ENCODE measurements at places on chromosomes 5 and 9.
A peak's percentile ranks its signal among the peaks of the same experiment; 100 is the strongest.

GRCh38 chr5:55924744-55925143 is 70.0 kb downstream of the IL6ST start:
- DNase-seq: no peak

DNA sequence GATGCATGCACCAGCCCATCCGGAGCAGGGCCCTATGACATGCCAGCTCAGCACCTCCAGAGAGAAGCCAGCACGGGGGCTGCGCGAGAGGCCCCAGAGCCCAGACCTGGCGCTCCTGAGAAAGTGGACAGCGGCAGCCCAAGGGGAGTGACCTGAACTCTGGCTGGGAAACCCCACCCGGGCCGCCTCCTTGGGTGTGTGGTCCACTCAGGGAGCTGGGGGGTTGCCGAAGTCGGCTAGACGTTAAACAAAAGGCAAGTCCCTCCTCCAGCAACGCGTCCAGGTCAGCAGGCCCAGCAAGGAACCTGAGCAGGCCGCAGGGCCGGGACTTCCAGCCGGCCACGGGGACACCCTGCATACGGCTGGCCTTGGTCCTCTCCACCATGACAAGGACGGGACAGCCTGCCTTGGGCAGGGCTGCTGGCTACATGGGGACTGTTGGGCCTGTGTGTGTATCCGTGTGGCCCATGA is 35.7 kb downstream of the NACC2 start:
- DNase-seq: no peak

GRCh38 chr9:92965759-92966517 is 18.6 kb downstream of the FGD3 start:
- DNase-seq: no peak

GRCh38 chr5:72885824-72886223 is 69.4 kb downstream of the TNPO1 start:
- DNase-seq: no peak

DNA sequence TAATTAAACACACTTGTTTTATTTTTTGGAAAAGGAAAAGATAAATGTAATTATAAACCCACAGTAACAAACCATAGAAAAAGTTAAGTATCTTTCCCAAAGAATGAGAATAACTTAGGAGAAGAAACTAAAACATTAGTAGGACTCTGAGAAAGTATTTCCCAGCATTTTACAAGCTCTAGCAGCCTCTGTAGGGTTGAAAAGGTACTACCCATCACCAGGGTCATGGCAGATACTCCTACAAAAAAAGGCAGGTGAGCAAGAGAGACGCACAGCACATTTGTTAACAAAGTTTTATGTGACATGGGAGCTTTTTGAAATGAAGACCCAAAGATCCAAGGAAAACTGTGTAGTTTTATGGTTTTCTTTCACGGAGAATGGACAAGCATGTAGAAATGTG is 77.7 kb upstream of the FAM169A start:
- DNase-seq: peak; percentile 22

- no peak for DNase-seq
Observed at GRCh38 chr5:41869151-41869723, 988 bp downstream of the OXCT1 start.

GRCh38 chr9:98380065-98380681 is 124.7 kb upstream of the TBC1D2 start:
- DNase-seq: no peak

DNA sequence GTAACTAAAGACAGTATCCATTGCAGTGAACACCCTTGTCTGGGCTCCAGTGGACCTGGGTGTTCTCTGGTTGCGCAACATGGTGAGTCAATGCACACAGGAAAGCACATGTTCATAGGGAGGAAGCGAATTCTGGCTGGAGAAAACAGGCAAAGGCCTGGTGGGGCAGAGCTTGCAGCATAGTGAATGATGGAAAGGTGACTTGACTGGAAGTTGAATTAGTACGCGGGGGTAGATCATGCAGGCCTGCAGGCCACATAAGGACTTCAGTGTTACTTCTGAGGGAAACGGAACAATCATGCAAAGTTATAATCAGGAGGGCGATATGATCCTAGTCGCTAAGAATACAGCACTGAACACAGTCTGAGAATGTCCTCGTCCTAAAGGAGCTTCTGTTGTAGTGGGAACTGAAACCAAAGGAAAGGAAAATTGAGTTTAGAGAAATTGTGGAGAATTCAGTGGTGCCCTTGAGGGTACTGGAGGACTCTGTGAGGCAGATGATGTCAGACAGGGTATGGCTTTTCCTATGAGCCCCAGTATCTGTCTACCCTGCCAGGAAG is 71.9 kb upstream of the RANBP3L start:
- peak; percentile 35 for DNase-seq

DNA sequence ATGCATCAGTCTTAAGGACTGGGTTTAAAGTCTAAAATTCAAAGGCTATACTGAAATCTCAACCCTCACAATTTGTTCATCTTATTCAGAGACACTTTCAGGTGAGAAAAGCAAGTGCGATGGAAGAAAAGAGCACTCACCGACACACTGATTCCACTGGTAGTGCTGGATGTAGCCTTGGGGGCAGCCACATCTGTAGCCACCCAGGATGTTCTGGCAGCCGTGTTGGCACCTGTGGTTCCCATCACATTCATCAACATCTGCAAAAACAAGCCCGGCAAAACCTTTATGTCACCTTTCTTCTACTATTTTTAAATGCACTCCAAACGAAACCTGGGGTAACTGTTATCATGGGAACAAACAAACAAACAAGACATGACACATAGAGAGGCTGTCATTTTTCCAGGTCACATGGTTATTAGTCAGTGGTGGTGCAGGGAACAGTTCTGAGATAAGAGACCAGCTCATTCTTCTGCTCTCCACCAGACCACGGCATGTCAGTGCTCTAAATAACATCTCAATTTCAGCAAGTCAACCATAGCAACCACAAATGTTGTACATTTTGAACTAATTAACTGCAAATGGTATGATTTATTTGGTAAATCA is 188.4 kb downstream of the SLC12A2 start:
- peak; percentile 69 for DNase-seq

DNA sequence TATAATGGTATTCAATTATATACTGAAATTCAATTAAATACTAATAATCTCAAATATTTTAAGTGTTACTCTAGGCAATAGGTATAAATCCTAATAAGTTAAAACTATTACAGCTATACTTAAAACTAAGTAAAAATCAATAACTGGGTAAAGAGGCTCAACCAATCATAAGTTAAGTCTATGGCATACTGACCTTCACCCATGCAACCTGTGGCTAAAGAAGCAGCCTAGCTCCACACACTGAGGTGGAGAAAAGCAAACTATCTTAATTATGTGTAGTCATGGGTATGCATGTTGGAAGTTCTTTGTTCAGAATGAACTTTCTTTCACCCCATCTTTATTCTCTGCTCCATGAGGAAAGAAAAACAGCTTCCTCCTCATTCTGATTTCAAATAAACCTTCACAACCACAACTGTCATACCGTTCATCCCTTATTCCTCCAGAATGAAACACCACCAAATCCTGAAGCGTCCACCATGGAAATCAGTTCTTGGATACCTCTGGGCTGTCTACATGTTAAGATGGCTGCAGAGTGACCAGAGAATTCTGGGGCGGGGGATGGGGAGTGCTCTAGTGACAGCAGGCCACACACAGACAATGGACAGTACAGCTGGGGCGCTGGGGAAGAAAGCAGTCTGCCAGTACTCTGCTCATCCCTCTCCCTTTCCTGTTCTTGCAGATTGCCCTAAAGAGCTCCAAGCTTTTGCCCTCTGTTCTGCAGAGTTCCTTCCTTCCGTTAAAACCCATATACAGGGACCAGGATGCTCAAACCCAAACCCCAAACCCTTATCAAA is 62.3 kb downstream of the RIGI start:
- no peak for DNase-seq

DNA sequence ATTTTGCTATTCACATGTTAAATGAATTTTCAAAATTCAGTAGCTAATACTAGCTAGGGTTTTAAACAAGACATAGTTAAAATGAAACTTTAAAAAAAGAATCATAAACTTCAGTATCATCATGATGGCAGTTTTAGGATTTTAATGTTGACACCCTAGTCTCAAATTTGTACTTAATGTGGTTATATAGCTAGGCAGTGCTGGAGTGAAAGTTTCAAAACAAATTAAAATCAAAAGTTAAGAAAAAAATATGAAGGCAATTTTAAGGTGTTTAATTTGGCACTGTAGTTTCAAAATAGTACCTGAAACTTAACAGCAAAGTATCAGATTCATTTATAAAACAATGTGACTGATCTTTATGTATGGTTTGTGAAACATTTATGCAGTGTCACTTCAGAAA is 19.3 kb upstream of the CDKN2B start:
- DNase-seq: no peak

DNA sequence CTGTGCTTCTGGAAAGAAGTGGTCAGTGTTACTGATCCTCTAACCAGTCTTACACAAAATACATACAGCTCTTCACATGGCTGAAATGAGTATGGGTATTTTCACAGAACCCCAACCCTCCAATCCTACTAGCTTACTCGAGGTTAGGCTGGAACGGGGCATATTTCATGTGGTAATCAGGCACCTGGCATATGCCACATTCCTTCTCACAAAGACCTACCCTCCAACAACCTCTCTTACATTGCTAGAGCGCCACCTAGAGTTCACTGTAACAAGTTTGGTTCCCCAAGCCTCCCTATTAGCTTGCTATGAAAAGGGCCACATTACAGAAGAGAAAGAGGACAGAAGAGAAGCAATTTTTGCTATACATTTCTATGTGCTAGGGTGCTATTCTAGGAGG is 597.3 kb downstream of the PRELID2 start:
- peak; percentile 85 for DNase-seq

DNA sequence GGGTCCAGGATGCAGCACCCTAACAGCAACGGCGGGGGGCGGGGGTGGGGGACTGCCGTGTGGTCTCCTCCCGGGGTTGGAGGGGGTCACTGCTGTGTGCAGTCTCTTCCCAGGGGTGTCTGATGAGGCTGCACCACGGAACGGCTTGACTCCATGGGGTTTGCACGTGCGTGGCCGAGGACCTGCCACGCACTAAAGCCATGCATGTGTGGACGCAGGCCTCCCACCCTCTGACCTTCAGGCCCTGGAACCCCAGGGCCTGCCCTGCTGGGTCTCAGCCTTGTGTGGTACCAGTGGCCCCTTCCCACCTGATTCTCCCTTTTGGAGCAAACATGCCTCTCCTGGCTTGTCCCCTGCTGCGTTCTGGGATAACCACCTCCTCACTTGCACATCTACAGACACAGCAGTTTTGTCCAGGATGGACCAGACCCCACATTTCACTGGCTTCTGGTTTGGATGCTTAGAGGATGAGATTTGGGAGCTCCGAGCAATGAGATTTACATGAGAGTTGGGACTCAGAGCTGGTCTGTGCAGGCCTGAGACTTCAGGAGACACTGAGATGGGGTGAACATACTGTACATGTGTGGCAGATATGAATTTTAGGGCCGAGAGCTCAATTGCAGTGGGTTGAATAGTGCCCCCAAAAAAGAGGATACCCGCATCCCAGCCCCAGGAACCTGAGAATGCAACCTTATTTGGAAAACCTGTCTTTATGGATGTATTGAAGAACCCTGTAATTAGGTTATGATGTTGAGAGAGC is 45.8 kb downstream of the SLC12A7 start:
- DNase-seq: no peak

- peak; percentile 39 for DNase-seq
Observed at GRCh38 chr5:172175263-172175719, 12.7 kb downstream of the STK10 start.

- DNase-seq: peak; percentile 26
Observed at GRCh38 chr5:54514291-54514690, 3.3 kb upstream of the SNX18 start.

GRCh38 chr5:59079622-59080620 is 497.0 kb downstream of the RAB3C start:
- DNase-seq: no peak

DNA sequence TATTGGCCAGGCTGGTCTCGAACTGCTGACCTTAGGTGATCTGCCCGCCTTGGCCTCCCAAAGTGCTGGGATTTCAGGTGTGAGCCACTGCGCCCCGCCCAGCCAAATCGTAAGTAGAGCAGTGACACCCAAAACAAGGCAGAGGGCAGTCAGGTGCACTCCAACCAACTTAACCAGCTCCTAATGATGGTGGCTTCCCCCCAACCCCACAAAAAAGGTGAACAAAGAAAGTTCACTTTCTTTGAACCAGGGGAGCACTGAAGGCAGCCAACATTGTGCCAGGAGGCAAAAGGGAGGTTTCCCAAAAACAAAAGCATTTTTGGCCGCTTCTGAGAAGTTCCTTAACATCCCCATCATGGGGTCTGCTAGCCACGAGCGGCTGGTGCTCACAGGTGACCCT is 9.6 kb downstream of the GMCL2 start:
- DNase-seq: no peak

GRCh38 chr5:38453921-38454320 is 102.5 kb downstream of the LIFR start:
- no peak for DNase-seq

DNA sequence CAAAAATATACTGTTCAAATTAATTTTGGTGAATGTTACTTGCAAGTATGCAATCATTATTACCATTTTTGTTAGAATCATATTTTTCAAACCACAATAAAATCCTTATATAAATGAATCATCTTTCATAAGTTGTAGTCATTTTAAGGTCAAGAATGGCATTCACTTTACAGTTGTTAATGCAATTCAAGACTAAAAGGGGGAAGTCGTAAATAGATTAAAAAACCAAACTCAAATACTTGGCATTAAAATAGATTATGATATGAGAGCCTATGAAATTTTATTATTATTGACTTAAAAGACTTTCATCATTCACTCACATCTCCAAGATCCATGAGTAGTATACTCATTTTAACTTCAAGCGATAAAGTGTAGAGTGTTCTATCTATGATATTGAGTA is 11.6 kb downstream of the CDH9 start:
- peak; percentile 35 for DNase-seq

GRCh38 chr9:2624051-2624682 is 2.6 kb downstream of the VLDLR start:
- DNase-seq: no peak

DNA sequence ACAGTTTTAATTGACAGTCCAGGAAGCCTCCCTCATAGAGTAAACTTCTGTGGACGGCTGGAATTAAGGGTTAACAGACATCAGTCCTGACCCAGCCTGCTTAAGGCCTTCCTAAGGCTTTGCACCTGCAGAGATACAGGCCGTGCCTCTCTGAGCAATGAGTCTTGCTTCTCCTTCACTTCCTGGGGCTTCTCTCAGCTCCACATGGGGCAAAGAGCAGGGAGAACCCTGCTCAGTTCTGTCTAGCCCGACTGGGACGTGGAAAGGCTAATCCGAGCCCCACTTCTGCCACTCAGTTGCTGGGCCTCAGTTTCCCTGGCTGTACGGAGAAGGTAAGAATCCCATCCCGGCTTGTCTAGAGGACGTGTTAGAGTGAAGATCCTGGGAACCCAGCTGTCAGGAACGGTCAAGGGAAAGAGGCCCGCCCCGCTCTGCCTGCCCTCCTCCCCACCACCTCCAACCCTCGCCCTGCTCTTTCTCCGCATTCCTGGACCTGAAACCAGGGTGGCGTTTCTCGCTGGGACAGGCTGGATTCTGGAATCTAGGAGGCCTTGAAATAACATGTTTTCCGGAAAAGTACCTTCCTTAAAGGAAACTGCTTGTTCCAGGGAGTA is 6.5 kb downstream of the SPAAR start:
- peak; percentile 70 for DNase-seq

- no peak for DNase-seq
Observed at GRCh38 chr5:150393096-150393645, 19.5 kb downstream of the CD74 start.
